ENCODE measurements at places on chromosomes 3 and 15.

DNA sequence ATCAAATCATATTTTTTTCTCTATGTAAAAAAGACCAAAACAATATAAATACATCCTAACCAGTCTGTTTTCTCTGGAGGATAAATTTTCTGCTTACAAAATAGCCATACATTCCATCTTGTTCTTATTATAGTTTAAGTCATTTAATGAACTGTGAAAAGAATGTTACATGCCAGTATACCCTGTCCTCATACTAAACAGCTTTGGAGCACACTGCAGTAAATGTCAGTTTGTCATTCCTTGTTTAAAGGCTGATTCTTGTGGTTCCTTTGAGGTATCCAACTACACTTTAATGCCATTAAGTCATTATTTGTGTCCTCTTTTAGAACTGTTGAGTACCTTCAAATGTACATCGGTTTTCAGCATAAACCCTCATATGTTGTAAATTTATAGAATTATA is 52.7 kb upstream of the DCBLD2 start:
- DNase-seq = no peak

DNA sequence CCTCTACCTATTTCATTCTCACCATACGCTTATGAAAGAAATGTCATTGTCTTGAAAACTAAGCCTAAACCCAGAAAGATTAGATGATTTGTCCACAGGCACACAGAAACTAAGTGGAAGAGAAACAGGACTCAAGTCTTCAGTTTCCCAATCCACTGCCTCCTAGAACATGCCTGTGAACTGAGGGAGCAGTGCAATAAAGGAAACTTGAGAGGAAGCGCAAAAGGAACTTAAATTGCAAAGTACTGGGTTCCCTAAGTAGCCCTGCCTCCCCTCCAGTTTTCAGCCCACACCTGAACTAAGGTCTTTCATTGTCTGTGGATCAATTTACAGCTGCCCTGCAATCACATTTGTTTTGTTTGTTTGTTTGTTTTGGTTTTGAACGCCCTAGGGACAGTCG is 56.7 kb upstream of the TSEN2 start:
- DNase-seq = no peak

DNA sequence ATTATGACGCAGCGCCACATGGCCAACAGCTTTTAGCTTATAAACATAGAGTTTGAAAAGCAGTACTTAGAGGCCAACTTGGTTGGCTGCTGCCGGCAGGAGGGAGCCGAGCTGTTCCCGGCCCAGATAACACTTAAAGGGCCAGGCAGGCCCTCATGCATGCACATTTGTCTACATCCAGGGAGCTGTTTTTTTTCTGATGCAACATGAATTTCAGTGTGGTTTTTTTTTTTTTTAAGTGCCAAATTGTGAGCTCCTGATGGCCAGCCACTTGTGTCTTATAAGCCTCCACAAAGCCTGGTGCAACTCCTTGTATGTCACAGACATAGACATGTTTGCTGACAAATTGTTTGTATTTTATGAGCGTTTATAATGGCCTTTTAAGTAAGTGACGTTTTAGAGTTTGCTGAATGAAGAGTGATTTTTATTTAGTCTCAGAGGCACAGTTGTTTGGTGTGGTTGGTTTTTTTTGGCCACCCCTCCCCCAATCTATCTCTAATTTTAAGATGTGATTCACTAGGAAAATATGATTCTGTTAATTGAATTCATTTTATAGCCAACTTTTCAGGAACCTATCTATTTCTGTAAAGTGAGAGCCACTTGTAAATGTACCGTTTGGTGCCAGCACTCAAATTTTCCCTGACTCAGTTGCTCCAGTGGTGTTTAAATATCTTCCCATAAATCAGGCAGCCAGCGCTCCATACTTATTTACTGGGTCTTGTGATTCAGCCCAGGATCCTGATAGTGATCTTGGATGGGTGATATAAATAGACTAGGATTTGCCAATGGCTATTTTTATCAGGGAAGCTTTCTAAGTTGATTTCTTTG is 134.3 kb downstream of the VGLL4 start:
- no peak for DNase-seq

- DNase-seq = no peak
Observed at GRCh38 chr15:34039790-34040113, 748 bp upstream of the AVEN start.

DNA sequence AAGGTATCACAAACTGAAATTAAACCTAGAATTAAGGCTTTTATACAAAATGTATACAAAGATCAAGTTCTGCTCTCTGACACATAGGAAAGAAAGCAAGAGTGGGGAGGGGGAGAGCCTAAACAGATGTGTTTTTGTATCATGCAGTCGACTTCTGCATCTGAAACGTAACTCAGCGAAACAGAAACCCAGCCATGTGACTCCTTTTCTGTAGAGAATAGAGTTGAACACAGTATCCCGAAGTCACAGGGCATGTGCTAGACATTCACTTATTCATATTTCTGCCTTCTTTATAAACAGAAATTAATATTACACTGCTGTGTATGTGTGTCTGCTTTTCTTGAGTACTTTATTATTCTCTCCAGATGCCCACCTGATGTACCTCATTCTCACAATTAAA is 121.0 kb downstream of the PDZRN3 start:
- no peak for DNase-seq

Measured in ecto neural progenitor cell (in vitro differentiated cells).